ENCODE measurements at places on chromosomes 2 and 18.

DNA sequence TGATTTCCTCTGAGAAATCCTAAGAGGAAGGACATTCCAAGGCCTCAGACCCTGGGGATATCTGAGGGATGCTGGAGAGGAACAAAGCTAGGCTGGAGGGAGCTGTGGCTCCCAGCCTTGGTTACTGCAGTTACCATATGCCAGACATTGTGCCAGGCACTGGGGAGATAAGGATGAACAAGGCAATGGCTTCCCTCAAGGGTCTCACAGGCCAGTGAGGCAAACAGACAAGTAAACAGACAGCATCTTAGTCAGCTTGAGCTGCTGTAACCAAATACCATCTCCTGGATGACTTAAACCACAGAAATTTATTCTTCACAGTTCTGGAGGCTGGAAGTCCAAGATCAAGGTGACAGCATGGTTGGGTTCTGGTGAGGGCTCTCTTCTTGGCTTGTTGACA, 91.8 kb downstream of the SKA1 start:
- DNase-seq: no peak

- no peak for DNase-seq
Observed at GRCh38 chr2:98833172-98833916, 102.4 kb upstream of the MGAT4A start.

- no peak for DNase-seq
Observed at GRCh38 chr2:203185864-203186263, 53.0 kb upstream of the CYP20A1 start.

DNA sequence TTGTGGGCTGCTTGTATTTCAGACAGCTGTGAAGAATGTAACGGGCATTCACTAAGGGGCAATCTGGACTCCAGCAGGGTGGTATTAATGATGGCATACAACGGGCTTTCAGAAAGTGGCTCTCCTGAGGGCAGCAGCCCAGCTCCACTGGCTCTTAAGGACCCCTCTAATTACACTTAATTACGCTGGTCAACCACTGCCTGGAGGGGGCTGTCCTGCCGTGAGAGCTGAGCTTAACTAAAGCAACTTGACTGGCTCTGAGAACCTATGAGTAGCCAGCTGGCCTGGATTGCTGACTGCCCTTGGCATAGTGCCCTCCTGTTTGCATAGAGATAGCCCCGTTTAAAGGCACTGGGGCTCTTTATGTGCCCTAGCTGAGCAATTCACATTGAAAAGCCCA, 3.8 kb downstream of the LIPG start:
- DNase-seq: no peak

DNA sequence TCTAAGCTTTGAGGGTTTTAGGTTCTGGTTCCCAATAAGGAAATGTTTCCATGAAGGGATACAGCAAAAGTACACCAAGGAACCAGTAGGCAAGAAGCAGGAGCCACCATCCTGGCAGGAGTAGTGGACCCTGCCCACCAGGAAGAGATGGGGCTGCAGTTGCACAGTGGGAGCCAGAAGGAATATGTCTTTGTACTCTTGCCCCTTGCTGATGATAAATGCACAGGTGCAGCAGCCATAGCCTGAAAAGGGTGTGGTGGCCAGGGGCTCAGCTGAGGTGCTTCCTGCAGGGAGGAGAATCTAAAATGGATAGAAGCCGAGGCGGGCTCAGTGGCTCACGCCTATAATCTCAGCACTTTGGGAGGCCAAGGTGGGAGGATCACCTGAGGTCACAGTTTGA, 27.5 kb downstream of the TMEM127 start:
- no peak for DNase-seq
